ENCODE measurements at places on chromosomes 6 and 20.

DNA sequence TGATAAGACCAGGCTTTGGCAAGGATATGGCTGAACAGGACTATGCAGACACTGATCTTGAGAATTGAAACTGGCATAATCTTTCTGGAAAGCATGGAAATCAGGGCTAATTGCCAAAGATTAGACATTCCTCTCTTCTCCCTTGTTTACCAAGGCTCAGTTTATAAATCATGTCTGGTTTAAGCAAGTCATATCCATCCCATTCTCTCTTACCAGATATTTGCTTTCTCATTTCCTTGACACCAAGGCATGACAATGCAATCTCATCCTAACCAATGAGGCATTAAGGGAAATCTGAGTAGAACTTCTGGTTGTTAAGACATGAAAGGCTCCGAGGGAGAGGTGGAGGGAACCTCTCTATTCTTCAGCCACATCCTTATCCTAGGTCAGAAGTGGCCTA lies 110.3 kb upstream of the CEP85L start:
- DNase-seq = peak; percentile 13

DNA sequence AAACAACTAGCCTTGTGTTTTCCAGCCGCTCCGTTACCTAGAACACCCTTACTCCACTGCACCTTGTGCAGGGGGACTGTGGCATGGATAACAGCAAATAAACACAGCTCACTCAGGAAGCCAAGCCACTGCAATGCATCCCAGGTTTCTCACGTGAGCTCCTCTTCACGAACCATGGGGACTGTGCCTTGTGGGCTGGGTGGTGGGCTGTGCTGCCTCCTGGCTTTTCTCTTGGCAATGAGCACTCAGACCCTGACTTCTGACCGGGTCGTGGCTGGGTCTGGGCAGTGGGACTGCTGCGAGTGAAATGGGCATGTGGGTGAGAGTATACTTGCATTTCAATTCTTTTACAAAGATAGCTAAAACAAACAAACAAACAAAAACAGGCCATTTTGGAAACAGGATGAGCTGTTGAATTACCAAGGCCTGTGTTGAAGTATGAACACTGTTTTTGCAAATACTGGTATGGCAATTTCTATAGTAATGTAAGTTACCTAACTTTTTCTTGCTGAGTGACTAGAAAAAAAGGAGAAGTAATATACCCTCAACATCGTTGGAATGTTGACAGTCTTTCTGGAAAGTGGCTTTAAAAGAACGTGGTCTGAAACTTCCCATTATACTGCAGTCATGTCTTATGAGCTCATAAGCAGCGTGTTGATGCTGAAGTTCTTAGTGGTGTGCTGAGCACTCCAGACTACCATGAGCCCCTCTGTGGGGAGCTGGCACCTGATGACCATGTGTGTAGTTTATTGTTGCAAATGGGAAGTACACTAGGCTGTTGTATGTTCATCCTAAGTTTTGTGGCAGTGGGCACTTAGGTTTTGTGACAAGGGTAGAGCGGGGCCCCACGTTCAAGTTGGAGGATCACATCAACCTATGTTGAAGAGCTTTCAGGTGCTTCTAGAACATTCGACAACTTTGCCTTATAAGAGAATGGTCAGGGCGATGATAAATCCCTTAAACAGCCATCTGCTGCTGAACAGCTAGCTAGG lies 120.4 kb downstream of the ARMC2 start:
- DNase-seq = peak; percentile 70

DNA sequence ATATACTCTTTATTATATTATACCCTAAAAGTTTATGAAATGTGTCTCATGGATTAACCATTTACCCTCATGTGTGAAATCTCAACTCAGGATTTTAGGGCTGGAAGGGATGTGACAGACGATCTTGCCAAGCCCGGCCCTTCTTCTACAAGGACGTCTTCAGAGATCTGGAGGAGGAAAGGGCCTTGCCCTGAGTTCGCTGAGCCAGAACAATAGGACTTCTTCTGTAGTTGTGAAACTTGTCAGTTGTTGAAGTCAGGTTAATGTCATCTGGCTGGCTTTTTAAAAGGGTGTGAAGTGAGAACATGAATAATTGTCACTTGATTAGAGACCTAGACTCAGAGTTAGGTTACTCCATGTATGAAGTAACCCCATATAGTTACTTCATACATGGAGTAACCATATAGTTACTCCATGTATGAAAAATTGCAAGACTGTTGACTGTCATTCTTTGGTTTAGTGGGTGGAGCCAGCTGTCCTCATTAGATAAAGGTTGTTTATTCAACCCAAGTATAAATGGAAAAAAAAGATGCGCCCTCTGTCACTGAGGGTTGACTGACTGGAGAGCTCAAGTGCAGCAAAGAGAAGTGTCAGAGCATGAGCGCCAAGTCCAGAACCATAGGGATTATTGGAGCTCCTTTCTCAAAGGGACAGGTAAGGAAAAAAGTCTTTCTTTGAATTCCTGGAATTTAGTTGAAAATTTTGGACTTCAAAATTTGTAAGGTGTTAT lies at the start of gene ARG1:
Gene ARG1, plus strand, starts transcription at position 541 of the 730 bp plus-strand sequence. Its CDS starts 57 bp downstream, at position 598.
- no peak for DNase-seq

GRCh38 chr6:159094444-159095252 lies 49.9 kb upstream of the TAGAP start:
- DNase-seq = no peak

- DNase-seq = no peak
These were observed 2.0 kb downstream of the DXO start for GRCh38 chr6:31969712-31970603.
